Colonic mucosa (tissue), 4 donors: ENCODE measurements at places on chromosomes 7 and 10. TPM values are rescaled to one million over a fixed set of nuclear protein-coding genes. Genes with fewer than 3 reads are reported as not detected.
A peak's percentile ranks its signal among the peaks of the same experiment; 100 is the strongest.

DNA sequence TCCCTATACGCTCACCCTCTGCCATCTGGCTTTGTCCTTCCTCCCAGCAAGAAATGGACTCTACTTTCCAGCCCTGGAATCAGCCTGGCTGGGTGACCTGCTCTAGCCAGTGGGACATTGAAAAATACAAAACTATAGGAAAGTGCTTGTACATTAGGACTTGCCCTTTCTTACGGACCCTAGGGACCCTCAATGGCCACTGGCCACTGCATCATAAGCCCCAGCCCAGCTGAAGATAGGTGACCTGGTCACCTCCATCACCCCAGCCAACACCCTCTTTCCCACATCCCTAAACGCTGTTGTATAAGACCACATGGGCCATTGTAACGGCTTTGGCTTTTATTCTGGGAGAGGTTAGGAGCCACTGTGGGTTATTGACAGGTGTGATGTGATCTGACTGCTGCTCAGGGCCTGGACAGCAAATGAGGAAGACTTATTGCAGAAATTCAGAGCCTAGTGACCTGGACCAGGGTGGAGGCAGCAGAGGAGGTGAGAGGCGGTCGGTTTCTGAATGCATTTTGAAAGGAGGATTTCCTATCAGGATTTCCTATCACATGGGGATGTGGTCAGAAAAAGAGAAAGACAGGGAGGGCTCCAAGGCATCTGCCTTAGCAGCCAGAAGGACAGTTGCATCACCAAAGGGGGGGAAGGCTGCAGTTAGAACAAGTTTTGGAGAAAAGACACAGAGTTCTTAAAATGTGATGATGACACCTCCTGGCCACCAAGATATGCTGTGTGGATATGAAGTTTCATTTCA, 2.2 kb upstream of the LMBR1 start:
- DNase-seq, result no peak
- no peaks in the 10 kb centered on the region for H3K27me3 ChIP-seq
- no peaks in the 10 kb centered on the region for H3K36me3 ChIP-seq
- no peak overlapping the region for H3K27ac ChIP-seq
- peaks cover 3% of the 10 kb centered on the region for H3K4me1 ChIP-seq

GRCh38 chr7:14606101-14606500, 296.4 kb downstream of the DGKB start:
- no peak for DNase-seq
- H3K27me3 ChIP-seq, result no peaks in the 10 kb centered on the region
- no peaks in the 10 kb centered on the region for H3K4me1 ChIP-seq
- no peak overlapping the region for H3K4me3 ChIP-seq
- no peak overlapping the region for H3K27ac ChIP-seq
- no peaks in the 10 kb centered on the region for H3K36me3 ChIP-seq

- no peaks in the 10 kb centered on the region for H3K36me3 ChIP-seq
- peak; percentile 80 for DNase-seq
- no peaks in the 10 kb centered on the region for H3K27me3 ChIP-seq
- H3K4me1 ChIP-seq, result no peaks in the 10 kb centered on the region
Observed at GRCh38 chr7:96349572-96349971, 27.7 kb upstream of the SLC25A13 start.

- DNase-seq, result no peak
- H3K4me3 ChIP-seq, result no peak overlapping the region
- H3K4me1 ChIP-seq, result no peaks in the 10 kb centered on the region
- H3K27ac ChIP-seq, result no peak overlapping the region
- H3K27me3 ChIP-seq, result no peaks in the 10 kb centered on the region
Observed at GRCh38 chr10:123462246-123462645, 203.9 kb upstream of the GPR26 start.

KCNIP2 gene
- total RNA-seq, result 2.8 TPM
